ENCODE measurements at places on chromosomes 12 and 14.

DNA sequence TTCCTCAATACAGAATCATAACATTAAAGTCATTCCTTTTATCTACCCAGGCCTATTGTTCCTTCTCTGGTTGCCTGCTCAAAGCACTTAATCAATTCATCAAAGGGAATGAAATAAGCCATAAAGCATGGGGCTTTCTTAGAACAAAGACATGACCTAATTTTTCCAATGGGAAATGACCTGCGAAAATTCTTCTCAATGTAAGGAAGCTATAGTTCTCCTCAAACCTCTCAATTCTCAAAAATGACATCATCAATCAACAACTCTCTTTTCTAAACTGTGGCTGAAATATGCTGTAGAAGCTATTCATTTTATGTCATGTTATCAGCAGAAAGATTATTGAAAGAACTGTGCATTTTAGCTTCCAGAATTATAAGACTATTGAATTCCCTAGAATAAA, 116.0 kb upstream of the PTPRR start:
- DNase-seq: no peak

DNA sequence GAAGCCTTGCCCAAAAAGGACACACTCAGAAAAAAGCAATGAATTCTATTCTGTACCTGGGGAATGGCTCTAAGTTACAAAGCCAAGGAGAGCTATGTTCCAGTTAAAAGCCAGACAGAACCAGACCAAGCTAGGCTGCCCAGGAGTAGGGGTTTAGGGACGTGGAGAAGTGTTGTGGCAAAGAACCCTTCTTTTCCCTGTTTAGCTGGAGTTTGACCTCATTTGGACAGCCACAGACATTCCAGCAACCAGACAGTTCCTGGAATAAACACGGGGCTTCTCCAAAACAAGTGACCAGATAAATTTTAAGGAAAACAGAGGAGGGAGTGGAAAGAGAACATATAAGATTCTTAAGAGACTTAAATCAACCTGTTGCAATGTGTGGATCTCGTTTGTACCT, 62.3 kb downstream of the GCH1 start:
- DNase-seq: no peak

DNA sequence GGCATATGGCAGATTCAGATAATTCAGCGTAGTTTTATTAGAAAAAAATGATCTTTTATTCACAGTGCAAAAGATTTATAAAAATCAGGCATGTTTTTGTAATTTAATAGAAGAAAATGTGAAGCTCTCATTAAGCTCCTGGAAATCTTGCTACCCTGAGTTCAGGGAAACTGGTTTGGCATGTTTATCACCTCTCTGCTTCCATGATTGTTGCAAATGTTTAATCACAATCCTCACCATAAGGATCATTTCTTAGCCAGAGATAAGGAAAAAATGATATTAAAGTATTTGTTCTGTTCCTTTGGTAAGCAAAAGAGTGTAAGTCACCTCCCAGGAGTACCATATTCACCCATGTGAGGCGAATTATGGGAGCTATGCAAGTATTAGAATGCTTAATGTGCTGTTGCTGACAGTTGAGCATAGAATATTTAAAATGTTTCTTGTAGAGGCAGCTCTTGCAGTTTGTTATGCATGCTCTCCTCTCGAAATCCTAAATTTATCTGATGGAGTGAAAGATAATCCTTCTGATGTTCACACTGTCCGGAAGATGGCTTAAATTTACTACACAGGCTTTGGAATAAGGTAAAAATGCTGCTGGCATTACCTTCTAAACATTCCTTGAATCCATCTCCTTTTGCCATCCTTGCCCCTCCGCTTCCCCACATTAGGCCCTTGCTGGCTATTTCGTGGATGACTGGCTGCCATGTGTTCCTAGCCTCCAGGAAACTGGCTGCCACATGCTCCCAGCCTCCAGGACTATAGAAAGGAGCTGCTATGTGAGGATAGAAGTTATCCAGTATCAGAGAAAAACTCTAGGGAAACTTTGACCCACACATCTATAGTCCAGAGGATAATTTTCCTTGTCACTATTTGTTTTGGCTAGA, 115.8 kb upstream of the CCDC198 start:
- no peak for DNase-seq

DNA sequence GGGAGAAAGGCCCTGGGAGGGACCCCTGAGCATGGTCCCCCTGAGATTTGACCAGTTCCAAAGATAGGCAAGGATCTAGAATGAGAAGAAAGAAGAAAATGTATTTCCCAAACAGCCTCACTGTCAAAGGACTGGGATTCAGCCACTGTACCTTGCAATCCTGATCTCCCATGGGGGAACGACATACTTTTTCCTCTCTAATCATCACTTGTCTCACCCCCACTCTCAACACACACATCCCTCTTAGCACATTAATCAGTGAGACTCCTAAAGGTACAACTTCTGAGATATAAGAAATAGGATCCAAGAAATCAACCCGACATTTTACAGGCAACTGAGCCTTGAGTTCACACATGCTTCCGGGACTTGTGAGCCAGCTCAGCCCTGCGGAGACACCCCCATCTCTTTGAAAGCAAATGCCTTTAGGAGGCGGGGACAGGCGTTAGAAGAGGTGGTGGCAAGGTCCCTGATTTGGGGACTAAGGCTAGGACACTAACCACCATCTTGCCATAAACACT, 1.4 kb downstream of the MAP3K9 start:
- DNase-seq: no peak

- DNase-seq: peak; percentile 61
Observed at GRCh38 chr12:13093191-13093847, 10.1 kb downstream of the GSG1 start.

DNA sequence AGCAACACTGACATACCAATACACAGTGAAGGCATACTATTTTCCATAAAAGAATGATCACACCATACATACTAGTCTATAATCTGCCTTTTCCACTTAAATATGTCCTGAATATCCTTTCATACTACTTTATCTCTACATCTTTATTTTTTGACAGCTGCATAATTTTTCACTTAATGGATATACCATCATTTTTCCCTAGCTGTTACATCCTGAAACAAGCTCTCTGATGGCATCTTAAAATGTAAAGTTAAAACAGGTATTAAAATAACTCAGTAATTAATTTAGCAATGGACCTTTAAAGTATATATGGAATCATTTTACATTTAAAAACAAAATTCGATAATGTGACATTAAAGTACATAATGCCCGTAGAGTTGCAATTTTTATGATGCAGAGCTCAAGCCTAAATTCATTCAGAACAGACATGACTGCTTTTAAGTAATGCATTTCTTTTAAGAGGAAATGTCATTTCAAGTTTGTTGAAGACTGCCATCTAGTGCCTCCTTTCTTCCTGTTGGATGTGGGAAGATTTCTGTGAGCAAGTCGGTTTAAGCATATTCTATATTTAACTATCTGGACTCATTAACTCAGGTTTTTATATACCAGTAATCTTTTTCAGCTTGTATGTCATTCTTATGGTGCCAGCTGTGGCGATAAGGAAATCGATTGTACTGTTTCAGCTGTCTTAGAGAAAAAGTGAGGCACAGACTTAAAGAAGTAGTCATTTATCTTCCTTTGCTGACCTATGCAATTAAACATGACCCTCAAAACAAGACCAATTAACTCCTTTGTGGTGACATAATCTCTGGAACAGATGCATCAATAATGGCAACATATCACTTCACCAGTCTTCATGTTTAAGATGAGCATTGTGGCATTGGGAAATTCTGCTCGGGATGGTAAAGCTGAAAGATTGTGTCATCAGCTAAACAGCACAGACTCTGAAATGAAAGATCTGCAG, 20.3 kb downstream of the PRICKLE1 start:
- peak; percentile 69 for DNase-seq

DNA sequence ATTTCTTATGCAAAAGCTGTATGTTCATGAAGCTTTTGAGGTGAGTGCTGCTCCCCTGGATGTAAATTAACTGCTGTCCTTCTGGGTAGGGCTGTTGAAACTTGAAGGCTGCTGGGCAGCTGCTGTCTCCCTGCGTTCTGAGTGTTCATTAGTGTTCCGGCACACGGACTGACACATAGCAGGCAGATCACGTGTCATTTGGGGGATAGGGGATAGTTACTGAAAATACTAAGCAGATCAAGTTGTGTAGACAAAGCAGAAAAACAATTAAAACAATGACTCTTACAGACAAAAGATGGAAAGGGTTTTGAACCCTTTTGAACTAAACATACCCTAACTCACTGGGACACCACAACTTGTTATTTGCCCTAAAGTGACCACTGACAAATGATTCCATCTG, 82.5 kb downstream of the PRICKLE1 start:
- no peak for DNase-seq

- DNase-seq: no peak
Observed at GRCh38 chr12:131536337-131536736, 174.6 kb upstream of the SFSWAP start.

DNA sequence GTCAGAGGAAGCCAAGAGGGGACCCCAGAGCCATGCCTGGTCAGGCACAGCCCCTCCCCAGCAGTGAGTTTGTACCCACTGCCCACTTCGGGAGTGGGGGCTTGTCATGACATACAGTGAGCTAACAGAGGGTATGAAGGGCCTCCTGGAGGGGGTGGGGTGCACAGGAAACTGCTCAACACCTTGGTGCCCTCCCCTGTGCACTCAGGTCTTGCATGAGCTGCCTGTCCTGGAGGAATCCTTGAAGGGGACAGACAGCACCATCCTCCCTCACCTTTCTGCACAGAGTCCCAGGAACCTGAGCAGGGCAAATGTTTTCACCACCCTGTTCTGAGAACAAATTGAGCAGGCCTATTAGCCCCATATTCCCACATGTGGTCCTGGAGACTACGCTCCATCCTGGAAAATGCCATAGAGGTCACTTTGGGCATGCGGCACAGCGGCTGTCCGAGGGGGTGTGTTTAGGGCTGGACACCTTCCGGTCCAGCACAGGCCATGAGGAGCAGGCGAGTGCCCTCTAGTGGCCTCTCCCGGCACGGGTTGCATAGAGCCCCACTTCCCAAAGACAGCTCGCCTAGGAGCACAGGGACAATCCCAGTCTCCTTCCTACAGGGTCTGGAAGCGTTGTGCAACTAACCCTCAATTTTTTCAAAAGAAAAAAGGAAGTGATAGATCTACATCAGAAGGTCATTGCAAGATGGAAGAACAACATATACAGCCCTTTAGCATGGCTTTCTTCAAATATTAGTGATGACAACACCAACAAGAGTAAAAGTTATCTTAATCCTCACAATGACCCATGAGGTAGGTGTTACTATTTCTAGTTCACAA, 31.9 kb upstream of the ZFP36L1 start:
- peak; percentile 81 for DNase-seq

- DNase-seq: no peak
Observed at GRCh38 chr12:11678781-11679180, 29.3 kb downstream of the ETV6 start.

- DNase-seq: peak; percentile 8
Observed at GRCh38 chr12:19525274-19525673, 86.0 kb downstream of the AEBP2 start.

DNA sequence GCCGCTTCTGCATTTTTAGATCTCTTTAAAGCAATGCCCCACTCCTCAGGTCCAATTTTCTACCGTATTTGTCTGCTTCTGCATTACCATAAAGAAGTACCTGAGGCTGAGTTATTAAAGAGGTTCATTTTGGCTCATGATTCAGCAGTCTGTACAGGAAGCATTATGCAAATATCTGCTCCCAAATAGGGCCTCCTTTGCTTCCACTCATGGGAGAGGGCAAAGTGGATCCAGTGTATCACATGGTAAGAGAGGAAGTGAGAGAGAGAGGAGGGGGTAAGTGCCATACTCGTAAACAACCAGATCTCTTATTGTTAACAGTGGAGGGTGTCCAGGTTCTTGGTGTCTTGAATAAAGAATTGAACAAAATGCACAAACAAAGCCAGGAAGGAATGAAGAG, 316.1 kb upstream of the SEL1L start:
- DNase-seq: no peak

GRCh38 chr14:90797451-90797850, 18.8 kb downstream of the TTC7B start:
- DNase-seq: peak; percentile 32

DNA sequence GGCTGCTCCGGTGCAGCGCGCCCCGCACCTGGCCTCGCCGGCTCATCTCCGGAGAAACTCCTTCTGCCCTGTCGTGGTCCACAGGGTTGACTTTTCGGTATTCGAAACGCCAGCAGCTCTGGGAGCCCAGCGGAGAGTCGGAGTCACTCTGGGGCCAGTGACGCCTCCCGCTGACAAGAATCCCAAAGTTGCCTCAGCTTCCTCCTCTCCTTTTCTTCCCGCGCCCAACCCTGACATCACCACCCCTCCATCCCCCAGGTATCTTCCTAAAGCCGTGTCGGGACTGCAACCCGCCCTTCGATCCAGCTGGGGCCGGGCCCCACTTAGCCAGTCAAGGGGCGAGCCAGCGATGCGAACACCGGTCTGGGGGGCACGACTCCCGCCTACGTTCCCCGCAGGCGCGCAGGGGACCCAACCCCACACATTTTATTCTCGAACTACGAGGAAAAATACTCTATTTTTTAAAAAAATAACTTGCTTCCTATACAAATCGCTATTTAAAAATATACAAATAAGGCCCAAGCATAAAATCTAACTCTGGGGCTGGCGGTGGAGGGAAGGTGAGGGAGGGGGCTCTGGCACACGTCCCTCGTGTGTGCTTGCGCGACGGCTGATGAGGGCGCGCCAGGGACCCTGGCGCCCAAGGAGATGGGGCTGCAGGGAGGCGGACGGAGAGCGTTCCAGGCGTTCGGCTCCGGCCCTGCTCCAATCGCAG, 2.1 kb downstream of the NKX2-8 start:
- no peak for DNase-seq

- DNase-seq: peak; percentile 16
Observed at GRCh38 chr14:90416720-90417119, 19.9 kb downstream of the CALM1 start.

- DNase-seq: no peak
Observed at GRCh38 chr12:5718073-5718472, 227.0 kb downstream of the ANO2 start.

Data from EH (cell line).